ENCODE measurements at places on chromosomes 4 and X.

DNA sequence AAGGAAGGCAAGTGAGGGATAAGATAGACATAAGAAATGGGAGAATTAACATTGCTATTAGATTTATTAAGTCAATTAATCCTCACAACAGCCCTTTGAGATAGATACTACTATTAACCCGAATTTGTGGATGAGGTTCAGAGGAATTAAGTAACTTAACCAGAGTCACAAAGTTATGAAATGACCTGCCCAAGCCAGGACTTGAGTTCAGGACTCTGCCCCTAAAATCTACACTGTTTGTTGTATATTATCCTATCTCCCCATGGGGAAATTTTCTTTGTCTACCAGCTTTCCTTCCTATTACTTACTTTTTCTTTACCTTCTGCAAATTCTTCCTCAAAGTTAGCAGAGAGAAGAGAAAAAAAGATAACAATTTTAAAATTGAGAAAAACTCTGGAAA, 33.4 kb upstream of the UBQLN2 start:
- DNase-seq, result no peak

DNA sequence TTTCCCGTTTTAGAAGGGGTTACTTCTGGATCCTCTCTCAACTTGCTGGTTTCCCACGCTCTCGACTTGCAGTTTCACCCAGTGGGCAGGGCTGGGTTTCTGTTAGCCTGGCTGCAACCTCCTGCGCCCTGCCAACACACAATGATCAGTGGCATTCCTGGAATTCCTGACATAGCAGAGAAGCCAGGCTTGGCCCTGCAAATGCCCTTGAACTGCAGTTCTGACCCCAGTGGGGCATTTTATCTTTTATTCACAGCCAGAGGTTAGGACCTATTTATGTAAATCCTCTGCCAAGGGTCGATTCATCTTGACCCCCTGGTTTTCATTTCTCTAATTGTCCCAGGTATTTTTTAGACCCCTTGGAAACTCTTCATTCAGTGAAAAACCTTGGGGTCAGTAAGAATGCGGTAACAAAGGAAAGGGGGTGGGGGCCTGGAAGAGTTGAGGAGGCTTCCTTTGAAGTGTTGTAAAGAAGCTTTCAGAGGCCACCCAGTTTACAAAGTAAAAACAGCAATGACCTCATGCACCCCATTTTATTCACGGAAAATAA, 217.6 kb downstream of the ZNF674 start:
- no peak for DNase-seq

DNA sequence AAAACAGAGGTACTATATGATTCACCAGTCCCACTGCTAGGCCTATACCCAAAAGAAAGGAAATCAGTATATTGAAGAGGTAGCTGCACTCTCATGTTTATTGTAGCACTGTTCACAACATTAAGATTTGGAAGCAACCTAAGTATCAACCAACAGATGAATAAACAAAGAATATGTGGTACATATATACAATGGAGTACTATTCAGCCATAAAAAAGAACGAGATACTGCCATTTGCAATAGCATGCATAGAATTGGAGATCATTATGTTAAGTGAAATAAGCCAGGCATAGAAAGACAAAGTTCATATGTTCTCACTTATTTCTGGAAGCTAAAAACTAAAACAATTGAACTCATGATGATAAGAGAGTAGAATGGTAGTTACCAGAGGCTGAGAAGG, 72.6 kb downstream of the FGF16 start:
- DNase-seq, result no peak

GRCh38 chr4:112128452-112128851, 16.8 kb upstream of the FAM241A start:
- no peak for DNase-seq

DNA sequence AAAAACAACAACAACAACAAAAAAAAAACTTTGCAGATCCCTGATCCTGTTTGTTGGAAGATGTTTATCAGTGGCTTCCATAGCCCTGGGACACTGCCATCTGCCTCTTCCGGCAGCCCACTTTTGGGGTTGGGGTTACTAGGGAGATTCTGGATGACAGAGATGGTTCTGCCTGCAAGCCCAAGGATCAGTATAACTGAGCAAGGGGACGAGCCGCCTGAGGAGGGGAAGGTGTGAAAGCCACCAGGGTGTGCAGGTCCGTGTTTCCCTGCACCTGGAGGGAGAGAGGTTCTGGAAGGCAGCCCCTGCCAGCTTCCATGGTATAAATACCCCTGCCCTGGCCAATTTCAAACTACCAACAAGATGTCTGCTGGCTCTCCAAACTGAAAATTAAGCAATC, 41.5 kb downstream of the PPP2R2C start:
- DNase-seq, result no peak

DNA sequence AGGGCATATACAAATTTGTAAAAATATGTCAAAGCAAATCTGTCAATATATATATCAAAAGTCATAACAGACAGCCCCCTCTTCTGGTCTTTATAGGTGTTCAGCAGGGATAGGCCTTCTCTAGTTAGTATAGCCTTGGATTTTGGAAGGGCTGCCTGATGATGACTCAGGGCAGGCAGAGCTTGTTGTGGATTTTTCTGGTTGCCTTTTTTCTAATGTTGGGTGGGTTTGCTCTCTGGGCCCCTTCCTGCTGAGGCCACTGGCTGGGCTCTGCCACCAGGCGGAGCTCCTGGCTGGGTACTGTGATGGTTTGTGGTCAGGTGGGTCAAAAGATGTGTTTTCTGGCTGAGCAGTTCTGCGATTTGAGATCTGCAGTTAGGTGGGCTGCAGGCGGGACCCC, 294.2 kb downstream of the GRIA2 start:
- DNase-seq, result no peak

DNA sequence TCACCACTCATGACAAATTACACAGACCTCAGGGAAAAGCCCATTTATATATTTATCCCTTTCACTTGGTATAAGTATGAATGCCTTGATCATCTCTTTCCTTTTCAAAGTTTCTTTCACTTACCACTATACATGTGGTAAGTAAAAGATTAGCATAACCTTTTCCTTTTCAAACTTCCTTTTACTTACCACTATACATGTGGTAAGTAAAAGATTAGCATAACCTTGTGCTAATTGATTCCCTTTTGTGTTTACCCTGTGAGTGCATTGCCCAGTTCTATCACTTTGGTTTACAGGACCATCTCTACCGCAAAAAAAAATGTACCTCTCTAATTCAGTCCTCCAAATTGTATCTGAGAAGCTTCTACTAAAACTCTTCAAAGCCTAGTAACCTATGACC, 32.7 kb upstream of the TCEANC start:
- DNase-seq, result no peak

DNA sequence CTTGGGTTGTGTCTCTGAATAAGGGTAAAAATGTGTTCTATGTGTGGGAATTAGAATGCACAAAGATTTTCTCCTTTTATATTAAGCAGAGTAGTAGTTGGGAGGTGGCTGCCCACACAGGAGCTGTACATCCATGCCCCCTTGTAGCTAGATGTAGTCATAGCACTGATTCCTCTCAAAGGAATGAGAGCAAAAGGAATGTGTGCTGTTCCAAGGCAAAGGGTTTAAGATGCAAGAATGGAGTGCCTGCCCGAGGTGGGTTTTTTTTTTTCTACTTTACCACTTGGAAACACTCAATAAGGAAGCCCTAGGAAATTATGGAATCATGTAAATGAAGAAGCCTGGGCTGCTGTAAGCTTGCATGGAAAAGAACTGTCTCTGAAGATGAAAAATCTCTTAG, 2183.2 kb upstream of the AGA start:
- DNase-seq, result no peak

GRCh38 chrX:102985192-102985591, 48.1 kb downstream of the RAB40AL start:
- DNase-seq, result no peak

DNA sequence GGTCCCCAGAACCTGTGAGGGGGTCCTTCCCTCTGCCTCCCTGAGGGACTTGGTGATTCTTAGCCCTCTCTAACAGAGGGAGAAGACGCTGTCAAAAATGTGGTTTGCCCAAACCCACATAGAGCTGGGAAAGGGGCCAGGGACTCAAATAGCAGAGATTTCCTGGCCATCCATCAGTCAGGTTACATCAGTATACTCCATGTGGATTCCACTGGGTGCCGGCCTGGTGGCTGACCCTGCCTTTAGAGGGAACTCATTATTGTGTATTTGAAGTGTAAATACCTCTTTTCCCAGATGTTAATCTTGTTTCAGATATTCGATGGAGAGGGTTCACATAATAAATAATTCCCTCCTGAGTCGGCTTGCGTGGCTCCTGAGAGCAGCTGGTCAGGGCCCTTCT, 130.3 kb downstream of the TBL1X start:
- DNase-seq, result no peak

GRCh38 chrX:47174376-47174775, 19.3 kb upstream of the UBA1 start:
- DNase-seq, result no peak

- DNase-seq, result no peak
Observed at GRCh38 chrX:106891762-106892460, 11.2 kb downstream of the RIPPLY1 start.

DNA sequence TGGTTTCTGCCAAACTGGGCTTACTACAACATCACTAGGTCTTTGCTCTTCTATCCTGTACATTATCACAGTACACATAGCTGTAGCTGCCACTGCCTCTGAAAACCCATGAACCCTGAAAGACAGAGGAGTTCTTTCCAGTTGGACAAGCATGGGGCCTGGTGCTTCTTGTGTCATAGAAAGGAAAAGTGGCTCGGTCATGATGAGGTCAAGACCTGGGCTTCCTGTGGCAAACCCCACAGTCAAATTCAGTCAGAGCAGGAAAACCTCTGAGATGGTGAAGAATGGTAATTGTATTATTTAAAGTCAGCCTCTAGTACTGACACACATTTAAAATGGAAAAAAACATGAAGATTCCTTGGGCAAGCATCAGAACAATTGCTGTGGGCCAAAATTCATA, 133.3 kb upstream of the PRPS2 start:
- no peak for DNase-seq

GRCh38 chrX:12421918-12422317, 283.6 kb downstream of the FRMPD4 start:
- DNase-seq, result no peak

DNA sequence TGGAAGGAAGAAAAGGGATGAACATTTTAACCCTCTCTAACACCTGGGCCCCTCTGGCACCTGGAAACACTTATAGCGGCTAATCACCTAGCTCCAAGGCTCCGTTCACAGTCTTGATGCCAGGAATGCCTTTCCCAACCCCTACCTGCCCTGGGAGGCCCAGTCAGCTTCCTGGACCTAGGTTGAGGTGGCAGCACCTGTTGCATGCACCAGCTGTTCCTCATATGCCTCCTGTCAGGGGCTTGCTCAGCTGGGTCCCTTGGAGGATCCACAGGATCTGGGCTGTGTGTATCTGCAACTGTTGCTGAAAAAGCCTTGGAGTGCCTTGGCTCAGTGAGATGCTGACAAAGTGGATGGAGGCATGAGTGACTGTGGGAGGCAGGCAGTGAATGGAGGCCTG, 4.4 kb downstream of the CFP start:
- DNase-seq, result no peak

DNA sequence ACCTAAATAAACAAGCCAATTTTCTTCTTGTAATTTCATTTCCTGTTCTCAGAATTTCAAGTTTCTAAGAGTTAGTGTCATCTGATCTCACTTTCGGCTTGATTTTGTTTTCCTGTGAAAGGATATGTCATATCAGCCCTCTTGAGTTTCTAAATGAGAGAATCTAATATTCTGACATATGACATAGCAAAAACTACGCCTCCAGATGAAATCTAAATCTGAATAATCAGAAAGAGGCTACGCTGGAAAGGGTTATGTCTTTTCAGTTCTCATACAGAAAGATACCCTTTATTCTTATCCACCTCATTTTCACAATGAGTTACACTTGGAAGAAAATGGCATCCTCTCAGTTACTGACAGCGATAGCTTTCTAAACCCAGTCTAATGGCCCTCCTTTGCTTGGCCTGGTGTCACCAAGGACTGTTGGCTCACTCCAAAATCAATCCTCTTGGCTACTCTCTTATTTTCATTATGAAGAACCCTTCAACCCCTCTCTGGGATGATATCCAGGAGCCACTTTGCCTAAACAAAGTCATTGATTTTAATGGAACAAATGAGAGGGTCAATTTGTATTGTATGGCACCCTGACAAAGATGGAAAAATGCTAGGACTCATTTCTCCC, 65.6 kb downstream of the ASB9 start:
- no peak for DNase-seq

- no peak for DNase-seq
Observed at GRCh38 chrX:153732401-153732800, 7.7 kb downstream of the ABCD1 start.

DNA sequence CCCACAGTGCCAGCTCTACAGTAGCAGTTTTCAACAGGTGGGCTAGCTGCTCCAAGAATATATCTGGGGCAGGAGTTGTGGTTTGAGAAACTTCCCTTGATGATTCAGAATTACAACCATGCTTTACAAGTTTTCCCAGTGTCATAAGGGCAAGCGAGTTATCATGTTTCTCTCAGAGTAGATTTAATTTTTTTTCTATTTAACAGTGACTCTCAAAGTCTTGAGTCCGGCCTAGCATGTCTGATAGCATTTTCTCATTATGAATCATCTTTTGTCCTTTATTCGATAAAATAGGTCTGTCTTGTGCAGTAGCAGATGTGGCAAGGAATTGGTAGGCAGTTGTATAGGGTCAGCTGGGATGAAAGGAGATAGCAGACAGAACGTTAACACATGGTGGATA, 62.2 kb upstream of the SPANXD start:
- no peak for DNase-seq

DNA sequence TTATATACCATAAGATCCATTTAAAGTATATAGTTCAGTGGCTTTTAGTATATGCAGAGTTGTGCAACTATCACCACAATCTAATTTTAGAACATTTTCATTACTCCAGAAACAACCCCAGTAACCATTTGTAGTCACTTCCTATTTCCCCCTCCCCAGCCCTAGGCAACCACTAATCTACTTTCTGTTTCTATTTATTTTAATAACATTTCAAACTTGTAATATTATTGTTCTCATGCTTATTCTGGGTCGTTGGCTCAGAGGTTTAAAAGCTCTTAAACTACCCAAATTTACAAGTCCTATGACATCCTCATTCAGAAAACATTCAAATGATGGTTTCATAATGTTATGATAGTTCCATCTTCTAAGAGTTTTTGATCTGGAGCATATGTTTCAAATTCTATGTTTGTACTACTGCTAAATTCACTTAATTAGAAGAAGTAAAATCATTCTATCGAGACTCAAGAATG, 18.4 kb downstream of the XIAP start:
- no peak for DNase-seq

DNA sequence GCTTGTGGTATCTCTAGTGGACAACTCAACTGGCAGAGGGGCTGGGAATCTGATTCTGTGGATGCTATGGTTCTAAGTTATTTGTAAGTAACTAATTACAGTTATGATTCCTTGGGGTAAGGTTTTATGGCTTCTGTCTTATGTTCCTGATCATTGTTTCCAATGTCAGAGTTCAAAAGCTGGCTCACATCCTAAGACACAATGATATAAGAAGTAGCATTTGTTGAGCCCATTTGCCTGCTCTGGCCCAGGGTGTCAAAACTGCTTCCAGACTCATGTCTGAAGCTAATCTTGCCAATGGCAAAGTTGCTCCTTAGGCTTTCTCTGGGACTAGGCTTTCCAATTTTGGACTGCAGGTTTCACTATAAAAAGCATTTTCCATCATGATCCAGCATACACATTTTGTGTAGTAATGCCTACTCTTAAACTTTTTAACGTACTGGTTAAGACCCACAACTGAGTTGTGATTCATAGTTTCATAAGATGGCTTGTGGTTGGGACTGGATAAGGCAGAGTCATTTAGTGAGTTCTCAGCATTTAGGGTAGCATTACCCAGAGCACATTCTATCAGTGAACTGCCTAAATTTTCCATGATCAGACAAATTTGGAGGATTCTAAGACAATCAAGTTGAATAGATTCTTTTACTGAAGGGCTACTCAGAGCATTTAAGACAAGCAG, 50.0 kb downstream of the CCNI start:
- DNase-seq, result no peak

- no peak for DNase-seq
Observed at GRCh38 chr4:185068837-185069236, 50.5 kb downstream of the HELT start.

All from type B pancreatic cell (in vitro differentiated cells).